Hematopoietic multipotent progenitor cell treated with erythropoietin and hydrocortisone succinate and interleukin-3 and kit ligand, for 15 days (in vitro differentiated cells): ENCODE measurements at places on chromosomes 7 and 10.

- DNase-seq: no peak
Observed at GRCh38 chr10:42888504-42889095, 106.0 kb downstream of the BMS1 start.

GRCh38 chr7:42247301-42247700, 10.3 kb upstream of the GLI3 start:
- DNase-seq: no peak

- DNase-seq: no peak
Observed at GRCh38 chr10:93267521-93267920, 193.8 kb downstream of the CYP26A1 start.

GRCh38 chr10:72038458-72039001, 49.8 kb downstream of the SPOCK2 start:
- DNase-seq: no peak

- DNase-seq: no peak
Observed at GRCh38 chr7:157937406-157937805, 600.6 kb downstream of the DNAJB6 start.

DNA sequence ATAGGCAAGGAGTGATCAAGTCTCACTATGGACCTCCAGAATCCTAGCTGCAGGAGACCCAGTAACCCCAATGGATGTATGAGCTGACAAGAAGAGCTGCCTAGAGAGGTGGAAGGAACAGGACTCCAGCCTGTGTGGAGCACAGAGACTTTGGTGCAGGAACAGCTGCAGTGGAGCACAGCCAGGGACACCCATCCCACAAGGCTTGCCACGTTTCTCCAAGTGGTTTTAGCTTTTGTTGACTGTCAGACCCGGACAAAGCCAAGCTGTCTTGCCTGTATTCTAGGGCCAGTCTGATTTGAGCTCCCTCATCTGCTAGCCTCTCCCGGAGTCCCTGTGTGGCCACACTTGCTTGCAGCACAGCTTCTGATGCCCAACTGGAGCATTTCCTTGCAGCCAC, 224.7 kb downstream of the CHRM2 start:
- no peak for DNase-seq

- peak; percentile 44 for DNase-seq
Observed at GRCh38 chr7:107384025-107384424, 85.8 kb upstream of the GPR22 start.

DNA sequence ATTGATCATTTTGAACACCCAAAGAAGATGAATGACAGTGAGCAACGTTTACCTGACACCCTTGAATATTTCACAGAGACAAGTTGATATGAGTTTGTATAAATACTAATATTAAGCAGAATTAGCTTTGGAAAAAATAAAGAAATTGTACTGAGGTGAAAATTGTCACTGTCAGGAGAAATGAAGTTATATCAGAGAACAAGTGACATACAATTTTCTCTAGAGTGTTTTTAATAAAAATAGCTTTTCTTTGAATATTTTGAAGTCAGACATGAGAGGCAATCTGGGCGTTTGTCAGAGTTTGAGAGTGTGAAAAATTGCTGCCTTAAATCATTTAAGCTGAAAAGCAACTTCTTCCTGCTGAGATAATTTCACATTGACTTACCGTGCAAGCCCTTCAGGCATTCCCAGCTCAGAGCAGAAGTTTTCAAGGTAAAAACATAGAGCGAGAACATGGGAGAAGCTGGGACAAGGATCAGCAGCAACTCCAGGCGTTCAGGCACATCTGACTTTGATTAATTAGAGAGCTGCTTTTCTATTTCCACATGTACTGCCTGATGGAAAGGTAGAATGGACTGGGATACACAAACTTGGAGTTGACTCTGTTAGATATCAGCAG, 535.9 kb downstream of the TFEC start:
- no peak for DNase-seq

GRCh38 chr10:124546957-124547646, 85.5 kb downstream of the LHPP start:
- DNase-seq: no peak
